Kasumi-1 (cell line): ENCODE measurements at places on chromosomes 2 and 18.

DNA sequence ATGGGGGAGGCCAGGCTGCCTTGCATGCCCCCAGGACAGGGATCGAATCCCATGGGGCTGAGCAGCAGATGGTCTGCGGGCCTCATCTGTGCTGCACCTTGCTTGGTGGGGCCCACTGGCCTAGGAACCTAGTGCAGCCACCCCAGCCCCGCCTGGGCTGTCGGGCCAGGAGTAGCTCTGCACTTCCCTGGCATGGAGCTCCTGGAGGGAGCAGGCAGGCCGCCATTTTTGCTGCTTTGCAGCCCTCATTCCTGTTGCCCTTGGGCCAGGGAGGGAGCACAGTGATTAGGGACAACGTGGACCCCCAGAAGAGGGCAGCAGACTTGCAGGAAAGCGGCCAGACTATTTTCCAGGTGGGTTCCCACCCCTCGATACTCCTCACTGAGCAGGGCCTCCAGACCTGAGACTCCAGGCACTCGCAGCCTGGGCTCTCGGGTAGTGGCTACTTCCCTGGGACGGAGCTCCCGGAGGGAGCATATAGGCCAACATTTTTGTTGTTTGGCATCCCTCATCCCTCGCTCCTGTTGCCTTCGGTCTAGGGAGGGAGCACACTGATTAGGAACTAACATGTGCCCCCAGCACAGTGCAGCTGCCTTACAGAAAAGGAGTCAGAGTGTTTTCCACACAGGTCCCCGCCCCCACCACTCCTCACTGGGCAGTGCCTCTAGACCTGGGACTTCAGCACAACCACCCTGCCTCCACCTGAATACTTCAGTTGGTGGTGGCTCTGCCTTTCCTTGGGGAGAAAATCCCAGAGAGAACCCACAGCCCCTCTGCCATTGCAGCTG, 99.5 kb downstream of the MAIP1 start:
- no peak for DNase-seq

DNA sequence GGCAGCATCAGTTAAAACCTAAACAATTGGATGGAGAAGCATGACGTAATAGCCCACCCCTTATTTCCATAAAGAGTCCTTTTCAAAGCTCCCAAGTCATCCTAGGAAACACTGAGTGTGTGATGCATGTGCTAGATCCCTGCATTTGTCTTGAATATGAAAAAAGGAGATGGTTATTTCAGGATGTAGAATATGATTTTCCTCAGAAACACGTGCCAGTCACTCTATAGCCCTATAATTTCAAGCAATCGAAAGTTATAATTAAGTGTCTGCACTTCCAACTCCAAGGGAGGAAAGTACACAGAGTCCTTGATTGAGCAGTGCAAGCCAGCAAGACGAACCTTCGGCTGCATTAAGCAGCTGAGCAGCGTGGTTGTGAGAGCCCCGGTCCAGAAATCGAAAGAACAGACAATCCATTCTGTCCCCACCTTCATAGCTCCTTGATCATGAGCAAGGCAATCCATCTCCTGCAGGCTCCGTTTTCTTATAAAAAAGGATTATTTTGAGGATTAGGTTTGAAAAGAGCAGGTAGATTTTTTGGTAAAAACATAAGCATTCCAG, 287.7 kb downstream of the FBXO15 start:
- no peak for DNase-seq

DNA sequence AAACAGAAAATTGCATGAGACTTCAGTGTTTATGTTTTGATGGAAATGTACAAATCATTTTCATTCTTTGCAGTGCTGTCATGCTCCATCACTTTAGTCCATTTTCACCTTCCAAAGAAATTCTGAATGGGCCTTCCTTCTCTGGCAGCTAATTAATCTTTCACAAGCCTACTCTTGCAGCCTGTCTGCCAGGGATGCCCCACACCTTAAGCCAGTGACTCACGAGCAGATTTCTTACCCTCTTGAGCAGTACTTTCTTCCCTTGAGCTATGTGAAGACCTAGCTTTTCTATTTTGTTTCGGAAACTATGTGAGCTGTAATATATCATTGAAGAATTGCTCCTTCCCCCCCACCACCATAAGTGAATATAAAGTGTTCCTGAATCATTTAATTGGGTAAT, 404.3 kb upstream of the VWC2L start:
- DNase-seq, result no peak

- DNase-seq, result no peak
Observed at GRCh38 chr18:22172120-22172582, 2.8 kb downstream of the GATA6 start.

DNA sequence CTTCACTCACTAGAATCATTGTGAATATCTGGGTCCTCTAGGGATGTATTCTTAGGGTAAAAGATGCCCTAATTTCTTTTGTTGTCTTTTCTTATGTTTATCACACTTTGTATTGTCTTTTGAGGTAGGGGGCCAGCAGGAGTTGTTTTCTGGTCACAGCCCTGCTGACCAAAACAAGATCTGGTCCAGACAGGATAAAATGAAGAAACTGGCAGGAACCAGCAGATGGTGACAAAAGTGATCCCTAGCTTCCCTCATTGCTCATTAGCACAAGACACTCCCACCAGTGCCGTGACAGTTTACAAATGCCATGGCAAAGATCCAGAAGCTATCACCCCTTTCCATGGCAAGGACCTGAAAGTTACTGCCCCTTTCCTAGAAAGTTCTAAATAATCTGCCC, 81.7 kb upstream of the CCDC85A start:
- no peak for DNase-seq
